ENCODE measurements at places on chromosomes 6 and 20.

GRCh38 chr20:25293910-25294458, 46.1 kb downstream of the PYGB start:
- DNase-seq = no peak

- DNase-seq = no peak
Measured at GRCh38 chr6:36032261-36032660, 4.7 kb downstream of the MAPK14 start.

DNA sequence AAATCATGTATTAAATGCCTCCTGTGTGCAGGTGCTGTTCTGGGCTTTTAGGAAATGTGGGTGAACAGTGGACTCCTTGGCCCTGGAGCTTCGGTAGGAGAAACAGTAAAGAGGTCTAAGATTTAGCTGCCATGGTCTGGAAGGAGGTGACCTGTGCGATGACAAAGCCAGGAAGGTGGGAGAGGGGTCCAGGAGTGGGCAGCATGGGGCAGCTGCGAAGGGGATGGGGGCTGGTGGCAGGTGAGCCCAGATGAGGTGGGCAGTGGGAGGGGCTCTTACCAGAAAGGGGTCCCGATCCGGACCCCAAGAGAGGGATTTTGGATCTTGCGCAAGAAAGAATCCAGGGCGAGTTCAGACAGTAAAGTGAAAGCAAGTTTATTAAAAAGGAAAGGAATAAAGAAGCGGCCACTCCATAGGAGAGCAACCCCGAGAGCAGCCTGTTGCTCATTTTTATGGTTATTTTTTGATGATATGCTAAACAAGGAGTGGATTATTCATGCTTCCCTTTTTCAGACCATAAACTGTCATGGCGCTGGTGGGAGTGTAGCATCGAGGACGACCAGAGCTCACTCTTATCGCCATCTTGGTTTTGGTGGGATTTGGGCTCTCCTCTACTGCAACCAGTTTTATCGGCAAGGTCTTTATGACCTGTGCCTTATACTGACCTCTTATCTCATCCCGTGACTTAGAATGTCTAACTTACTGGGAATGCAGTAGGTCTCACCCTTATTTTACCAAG, 38.7 kb downstream of the PRR18 start:
- no peak for DNase-seq

- no peak for DNase-seq
Measured at GRCh38 chr20:10478205-10478604, 43.1 kb downstream of the SLX4IP start.

DNA sequence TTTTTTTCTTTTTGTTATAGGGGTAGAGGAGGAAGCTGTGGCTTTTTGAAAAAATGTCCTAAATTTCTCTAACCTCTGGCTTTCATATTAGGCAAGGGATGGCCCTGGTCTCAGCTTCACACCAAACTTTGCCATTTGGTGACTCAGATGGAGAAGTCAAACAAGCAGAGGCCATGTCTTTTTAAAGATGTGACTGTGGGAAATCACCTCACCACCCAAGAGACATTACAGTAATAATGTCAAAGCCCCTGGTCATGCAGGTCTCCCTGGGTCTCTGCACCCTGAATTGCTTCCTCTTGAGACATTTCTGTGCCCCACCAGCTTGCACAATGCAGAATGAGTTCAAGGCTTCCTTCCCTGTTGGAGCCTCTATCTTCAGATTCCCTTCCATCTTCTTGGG, 39.5 kb upstream of the ADGRF5 start:
- DNase-seq = no peak

Data from CD4-positive, alpha-beta T cell treated with Interleukin-21 for 1 hour (primary cell).